ENCODE measurements at places on chromosomes 5 and 9. TPM values are rescaled to one million over a fixed set of nuclear protein-coding genes. Genes with fewer than 3 reads are reported as not detected.
A peak's percentile ranks its signal among the peaks of the same experiment; 100 is the strongest.

DNA sequence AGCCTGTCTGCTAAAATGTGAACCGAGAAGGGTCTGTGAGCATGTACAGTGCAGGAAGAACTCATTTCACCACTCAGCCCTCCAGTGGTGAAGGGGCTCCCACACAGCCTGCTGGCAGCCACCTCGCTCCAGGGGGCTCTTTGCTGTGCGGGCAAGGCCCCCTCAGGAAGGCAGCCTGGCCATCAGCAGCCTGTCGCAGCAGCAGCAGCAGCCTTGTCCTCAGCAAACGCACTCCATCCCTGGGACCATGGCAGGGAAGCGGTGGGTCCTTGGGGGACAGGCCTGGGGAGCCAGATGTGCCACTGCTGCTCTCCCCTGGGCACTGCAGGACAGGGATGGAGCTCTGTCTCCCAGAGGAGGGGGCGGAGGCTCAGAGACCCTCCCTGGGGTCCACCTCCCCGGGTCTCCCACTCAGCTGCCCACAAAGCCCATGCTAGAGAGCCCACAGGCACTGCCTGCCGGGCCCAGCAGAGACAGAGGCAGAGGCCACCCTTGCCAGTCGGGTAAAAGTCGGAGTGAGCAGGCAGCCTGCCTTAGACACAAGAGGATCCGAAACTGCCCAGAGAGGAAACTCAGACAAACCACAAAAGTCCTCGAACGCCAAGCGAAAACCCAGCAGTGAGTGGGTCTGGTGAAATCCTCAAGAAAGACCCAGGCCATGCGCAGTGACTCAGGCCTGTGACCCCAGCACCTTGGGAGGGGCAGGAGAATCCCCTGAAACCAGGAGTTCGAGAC is 8.0 kb downstream of the BRD3 start:
- DNase-seq = peak; percentile 2

- no peak for DNase-seq
These were observed 38.7 kb downstream of the MTRR start for GRCh38 chr5:7907612-7908011.

SPATA31A3 gene
- total RNA-seq = not detected

NKD2 gene
- 1.8 TPM for total RNA-seq

S100Z gene
- total RNA-seq = 0.38 TPM

HSD17B3 gene
- not detected for total RNA-seq
